ENCODE measurements at places on chromosomes 5 and 9.
A peak's percentile ranks its signal among the peaks of the same experiment; 100 is the strongest.

DNA sequence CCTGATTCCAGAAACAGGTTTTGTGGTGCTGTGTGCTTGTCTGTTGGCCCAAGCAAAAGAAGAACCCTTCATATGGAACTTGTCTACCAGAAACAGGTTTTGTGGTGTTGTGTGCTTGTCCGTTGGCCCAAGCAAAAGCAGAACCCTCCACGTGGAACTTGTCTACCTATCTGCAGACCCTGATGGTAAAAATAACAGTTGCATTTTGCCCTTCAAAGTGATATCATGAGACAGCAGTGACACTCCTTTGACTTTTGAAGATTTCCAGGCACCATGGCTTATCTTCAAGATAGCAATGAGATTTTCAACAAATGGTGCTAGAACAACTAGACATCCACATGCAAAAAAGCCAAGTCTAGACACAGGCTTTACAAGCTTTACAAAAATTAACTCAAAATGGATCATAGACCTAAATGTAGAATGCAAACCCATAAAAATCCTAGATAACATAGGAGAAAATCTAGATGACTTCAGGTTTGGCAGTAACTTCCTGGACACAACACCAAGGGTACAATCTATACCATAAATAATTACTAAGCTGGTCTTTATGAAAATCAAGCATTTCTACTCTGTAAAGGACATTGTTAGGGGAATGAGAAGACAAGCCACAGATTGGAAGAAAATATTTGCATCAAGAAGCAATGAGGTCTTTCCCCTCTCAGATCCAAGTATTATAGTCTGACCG is 16.8 kb downstream of the MACROH2A1 start:
- no peaks in the 10 kb centered on the region for H3K27me3 ChIP-seq
- no peak overlapping the region for H3K4me3 ChIP-seq
- H3K4me1 ChIP-seq: peaks cover 82% of the 10 kb centered on the region
- H3K36me3 ChIP-seq: peaks cover 75% of the 10 kb centered on the region

- peaks cover 36% of the 10 kb centered on the region for H3K4me1 ChIP-seq
- H3K27ac ChIP-seq: no peak overlapping the region
- H3K27me3 ChIP-seq: no peaks in the 10 kb centered on the region
- no peak for DNase-seq
Observed at GRCh38 chr9:128026255-128026772, 40.8 kb downstream of the NAIF1 start.

GRCh38 chr5:139226131-139226530 is 28.0 kb upstream of the SIL1 start:
- H3K27me3 ChIP-seq: no peaks in the 10 kb centered on the region
- no peaks in the 10 kb centered on the region for H3K36me3 ChIP-seq
- H3K4me1 ChIP-seq: no peaks in the 10 kb centered on the region
- no peak overlapping the region for H3K4me3 ChIP-seq
- no peak overlapping the region for H3K27ac ChIP-seq

DNA sequence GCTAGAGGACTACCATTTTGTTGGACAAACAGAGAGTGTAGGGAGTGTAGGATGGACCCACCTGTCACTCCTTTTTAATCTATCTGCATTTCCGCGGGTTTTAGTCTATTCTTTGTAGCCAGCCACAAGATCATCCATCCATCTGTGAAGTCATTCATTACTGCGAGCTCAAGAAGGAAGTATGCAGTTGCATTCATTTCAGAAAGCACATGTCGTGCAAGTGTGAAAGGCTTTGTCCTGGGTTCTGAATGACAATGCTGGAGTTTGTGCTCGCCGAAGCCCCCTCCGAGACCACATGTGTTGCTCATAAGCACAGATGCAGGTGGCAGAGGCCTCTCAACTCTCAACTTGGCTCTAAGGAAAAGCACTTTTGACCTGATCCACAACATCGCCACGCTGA is 70.3 kb upstream of the BASP1 start:
- H3K27me3 ChIP-seq: no peaks in the 10 kb centered on the region
- DNase-seq: no peak
- H3K4me1 ChIP-seq: no peaks in the 10 kb centered on the region
- no peaks in the 10 kb centered on the region for H3K36me3 ChIP-seq

DNA sequence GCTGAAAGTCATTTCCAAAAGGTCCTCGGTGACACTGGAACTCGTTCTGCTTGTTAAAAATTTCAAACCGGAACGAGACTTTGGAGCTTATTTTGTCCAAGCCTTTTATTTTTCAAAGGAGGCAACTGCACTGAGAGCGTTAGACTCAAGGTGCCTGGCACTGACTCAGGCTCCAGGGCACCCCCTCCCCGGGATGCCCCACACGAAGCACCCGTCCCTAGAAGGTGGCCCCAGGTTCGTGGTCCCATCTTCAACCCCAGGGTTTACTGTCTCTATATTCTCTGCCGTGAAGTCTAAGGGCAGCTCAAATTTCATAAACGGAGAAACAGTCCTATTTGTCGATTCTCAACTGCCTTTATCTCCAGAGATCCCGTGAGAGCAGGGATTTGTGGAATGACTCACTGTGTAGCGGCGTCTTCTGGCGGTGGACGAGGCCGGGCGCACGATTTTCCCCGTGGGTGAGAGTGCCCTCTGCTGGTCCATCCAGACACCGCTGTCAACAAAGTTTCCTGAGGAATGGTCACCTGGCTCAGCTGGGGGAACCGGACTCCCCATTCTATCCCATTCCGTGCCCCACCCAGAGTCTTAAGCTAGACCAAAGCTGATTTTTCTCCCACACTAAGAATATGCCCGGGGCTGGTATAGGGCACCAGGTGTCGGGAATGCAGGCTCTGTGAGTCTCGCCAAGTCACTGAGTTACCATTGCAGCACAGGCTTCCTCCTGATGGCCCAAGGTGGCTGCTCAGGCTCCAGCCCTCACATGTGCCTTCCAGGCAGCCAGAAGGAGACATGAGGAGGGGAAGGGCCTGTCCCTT is 27.1 kb upstream of the SLC6A19 start:
- DNase-seq: peak; percentile 29
- H3K27ac ChIP-seq: no peak overlapping the region
- H3K4me3 ChIP-seq: no peak overlapping the region
- H3K4me1 ChIP-seq: no peaks in the 10 kb centered on the region
